ENCODE measurements at places on chromosomes 4 and X.
A peak's percentile ranks its signal among the peaks of the same experiment; 100 is the strongest.

- no peak for DNase-seq
Measured at GRCh38 chrX:13688384-13688957, 457 bp upstream of the RAB9A start.

DNA sequence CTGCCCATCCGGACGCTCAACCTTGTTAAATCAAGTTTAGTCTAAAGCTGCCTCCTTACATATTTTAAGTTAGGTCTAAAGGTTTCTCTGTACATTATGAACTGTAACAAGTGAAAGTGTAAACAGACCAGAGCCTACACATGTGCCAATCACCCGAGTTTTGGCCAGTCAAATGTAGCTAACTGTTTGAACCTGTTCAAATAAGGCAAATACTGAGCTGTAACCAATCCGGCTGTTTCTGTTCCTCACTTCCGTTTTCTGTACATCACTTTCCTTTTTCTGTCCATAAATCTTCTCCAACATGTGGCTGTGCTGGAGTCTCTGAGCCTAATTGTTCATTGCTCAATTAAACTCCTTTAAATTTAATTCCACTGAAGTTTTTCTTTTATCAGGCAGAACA, 113.3 kb upstream of the SHISA3 start:
- DNase-seq: no peak

DNA sequence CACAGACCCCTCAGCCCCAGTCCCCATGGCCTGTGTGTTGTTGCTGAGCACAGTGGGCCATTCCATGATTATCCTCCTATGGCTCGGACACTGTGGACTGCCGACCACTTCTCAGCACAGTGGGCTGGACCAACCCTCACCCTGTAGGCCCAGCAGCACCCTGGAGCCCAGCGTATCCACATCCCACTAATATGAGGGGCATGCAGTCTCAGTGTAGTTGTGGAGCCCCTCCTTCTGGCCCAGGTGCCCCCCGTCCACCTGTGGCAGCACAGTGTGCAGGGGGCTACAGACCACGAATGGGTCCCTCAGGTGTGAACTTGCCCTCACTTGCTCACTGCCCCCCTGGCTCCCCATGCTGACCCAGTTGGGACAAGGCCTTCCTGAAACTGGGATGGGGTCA, 7.9 kb downstream of the SPON2 start:
- no peak for DNase-seq

DNA sequence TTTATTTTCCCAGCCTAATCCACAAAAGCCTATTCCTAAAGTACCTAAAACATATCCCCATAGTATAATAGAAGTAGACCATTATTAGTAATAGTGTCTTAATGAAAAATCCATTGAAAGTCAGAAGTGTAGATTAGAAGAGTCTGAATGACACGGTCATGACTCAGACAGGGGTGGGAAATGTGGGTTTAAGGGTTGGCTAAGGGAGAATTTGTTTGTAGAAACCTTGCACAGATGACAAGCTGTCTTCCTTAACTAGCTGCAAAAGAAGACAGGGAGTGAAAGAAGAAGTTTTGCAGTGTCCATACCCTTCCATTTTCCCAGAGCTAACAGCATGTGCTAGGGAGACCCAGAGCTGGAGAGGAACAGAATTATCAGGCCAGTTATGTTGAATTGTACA, 242.7 kb upstream of the ETNPPL start:
- DNase-seq: peak; percentile 75
